Stimulated activated naive CD8-positive, alpha-beta T cell treated with anti-CD3 and anti-CD28 coated beads, Interleukin-15, Interleukin-2, amounts not matched to agents 100 U/mL and 50 U/mL, for 24 hours (primary cell): ENCODE measurements at places on chromosomes 16 and 17.
A peak's percentile ranks its signal among the peaks of the same experiment; 100 is the strongest.

DNA sequence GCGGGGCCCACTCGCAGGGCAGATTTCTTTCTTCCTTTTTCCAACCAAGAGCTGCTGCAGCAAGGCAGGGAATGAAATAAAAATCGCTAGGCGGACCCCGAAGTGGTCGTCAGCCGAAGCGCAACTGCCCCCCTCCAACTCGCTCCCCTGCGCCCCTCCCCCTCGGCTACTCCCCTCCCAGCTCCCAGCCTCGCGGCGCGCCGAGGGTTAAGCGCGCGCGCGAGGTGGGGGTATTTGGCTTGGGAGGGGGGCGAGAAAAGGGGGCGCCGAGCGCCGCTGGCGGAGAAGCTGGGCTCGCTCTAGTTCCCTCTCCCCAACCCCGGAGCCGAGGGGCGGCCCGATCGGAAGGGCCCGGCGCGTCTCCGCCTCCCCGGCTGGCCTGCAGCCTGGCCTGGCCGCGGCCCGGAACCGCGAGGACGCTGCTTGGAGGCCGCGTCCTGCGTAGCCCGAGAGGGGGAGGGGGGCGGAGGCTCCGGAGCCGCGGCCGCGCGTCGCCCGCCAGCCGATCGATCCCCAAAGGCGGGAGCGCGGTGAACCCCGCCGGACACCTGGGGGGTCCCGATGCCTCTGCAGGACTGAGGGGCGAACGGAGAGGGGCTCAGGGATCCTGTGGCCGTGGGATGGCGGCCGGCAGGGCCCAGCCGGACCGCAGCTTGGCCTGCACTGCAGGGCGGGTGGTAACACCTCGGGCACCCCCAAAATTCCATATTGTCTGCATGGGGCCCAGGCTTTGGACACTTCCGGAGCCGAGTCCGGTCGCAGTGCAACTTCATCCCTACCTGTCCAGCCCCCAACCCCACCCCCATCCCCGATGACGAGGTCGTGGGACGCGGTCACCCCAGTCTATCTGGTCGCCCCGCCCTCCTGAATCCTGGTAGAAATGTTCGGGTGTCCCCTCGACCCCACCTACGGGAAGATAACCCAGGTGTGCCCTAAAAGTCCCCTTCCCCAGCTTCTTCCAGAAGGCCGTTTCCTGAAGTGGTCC, 4.9 kb upstream of the CBX4 start:
- DNase-seq = peak; percentile 18

DNA sequence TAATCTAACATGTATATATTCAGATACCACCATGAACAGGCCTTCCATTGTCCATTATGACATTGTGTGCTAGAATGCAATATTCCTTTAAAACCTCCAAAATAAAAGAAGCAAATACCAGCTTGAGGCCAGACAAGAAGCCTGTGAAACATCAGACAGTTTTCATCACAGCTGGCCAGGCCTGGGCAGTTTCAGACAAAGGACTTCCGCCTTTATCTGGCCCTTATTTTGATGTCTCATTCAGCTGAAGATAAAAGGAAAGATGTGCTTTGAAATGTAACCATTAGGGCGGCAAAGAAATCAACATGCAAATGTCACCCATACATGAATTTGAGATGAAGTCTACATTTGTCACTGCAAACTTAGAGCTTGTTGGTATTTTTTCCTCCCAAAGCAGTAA, 737.5 kb downstream of the KCNJ2 start:
- DNase-seq = no peak

DNA sequence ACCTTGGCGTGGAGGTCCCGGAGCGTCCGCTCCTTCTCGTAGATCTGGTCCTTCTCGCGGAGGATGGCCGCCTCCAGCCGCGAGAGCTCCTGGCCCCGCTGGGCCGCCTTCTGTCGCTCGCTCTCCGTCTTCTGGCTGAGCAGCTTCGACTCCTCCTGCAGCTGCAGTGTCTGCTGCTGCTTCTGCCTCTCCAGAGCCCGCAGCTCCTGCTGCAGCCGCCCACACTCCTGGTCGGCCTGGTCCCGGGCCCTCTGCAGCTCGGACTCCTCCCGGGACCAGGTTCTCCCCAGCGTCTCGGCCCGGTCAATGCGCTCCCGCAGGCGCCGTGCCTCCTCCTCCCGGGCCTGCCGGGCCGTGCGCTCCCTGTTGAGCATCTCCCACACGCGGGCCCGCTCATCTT, 7.6 kb downstream of the CDK3 start:
- DNase-seq = no peak

DNA sequence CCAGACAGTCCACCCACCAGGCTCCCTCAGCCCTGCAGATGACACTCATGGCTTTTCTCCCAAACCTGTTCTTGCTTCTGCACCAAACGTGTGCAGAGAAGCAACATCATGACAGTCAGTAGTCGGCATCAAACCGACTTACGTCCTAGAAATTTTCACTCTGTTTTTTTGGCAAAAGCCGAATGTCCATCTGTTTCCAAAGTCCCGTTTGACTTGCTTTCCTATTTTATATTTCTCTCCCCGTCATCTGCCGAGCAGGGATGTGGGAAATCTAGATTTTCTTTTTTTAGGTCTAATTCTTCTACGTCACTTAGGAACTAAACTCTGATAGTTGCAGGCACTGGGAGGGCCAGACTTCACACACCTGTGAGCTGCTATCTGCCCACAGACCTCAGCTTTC, 104.9 kb downstream of the RMI2 start:
- no peak for DNase-seq

GRCh38 chr16:25256695-25257469, 763 bp downstream of the ZKSCAN2 start:
- DNase-seq = peak; percentile 36

DNA sequence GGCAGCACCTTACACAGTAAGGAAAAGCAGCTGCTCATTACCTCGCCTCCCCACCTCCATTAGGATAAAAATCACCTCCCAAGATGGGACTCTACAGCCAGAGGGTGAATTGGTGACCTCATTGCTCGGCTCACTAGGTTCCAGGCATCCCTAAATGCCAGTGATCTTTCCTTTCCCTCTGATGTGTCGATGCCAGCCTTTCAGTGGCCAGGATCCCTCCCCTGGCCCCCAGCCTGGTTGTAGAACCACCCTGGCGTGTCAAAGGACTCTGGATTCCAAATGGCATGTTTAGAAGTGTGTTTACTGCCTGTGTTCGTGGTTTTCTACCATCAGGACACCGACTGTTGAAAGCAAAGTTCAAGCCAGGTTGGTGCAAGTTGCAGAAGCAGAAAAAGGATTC, 72.1 kb upstream of the LYRM9 start:
- no peak for DNase-seq

DNA sequence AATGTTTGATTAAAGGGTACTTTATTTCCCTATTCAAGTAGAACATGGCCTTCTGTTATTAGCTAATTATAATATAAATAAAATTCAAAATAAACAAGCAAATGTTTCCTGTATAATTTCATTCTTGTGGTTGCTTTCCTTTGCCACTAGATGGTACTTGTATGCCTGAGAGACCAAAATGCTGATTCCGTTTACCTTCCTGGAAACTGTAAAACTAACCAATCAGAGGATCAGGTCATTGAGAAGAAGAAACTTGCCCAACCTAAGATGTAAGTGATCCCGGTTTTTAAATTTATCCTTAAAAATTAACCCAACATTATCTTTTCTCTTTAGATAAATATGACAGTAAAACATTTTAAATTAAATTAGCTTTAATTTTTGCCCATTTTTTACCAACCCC, 8.1 kb upstream of the ABCA5 start:
- no peak for DNase-seq

DNA sequence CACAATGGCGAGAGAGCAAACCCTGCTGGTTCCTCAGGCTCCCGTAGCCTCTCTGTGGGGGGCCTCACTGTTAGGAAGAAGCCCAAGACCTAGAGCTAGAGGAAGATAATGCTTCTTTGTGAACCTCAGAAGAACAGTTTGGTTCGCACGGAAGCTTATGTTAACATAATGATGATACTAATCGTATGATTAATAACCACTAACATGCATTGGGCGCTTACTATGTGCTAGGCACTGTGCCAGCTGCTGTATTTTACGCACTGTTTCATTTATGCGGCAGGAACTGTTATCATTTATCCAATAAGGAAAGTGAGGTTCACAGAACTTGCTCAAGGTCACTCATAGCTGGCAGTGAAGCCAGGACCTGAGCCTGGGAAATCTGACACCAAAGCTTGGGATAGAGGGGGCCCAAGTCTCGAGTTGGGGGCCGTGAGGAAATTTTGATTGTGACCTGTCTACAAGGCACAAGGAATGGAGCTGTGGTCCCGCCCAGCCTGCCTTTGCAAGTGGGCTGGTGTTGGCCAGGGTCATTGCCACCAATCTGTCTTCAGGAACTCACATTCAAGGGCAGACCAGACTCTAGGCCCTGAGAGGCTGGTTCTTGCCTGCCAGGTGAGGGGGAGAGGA, 6.8 kb downstream of the PRCD start:
- DNase-seq = no peak

GRCh38 chr17:28871056-28871579, 16.3 kb downstream of the ERAL1 start:
- DNase-seq = peak; percentile 38

- no peak for DNase-seq
These were observed 25.5 kb downstream of the CACNG4 start for GRCh38 chr17:66990047-66990446.

GRCh38 chr16:79725051-79725450, 124.5 kb upstream of the MAF start:
- DNase-seq = no peak

DNA sequence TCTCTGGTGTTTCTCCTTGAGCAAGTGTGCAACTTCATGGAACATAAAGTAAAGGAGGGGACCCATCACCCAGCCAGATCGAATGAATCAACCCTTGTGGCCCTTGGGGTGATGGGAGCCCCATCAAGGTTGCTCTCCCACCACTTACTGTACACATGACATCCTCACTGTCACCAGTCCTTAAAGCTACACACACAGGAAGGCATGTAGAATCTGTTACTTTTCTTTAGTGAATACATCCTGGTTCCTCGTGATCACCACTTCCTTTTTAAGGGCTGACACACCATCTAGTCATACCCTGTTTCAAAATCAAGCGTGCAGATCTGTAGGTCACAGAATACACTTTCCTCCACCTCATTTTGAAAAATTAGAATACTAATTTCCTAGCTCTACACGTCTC, 22.6 kb upstream of the MPHOSPH6 start:
- peak; percentile 33 for DNase-seq

DNA sequence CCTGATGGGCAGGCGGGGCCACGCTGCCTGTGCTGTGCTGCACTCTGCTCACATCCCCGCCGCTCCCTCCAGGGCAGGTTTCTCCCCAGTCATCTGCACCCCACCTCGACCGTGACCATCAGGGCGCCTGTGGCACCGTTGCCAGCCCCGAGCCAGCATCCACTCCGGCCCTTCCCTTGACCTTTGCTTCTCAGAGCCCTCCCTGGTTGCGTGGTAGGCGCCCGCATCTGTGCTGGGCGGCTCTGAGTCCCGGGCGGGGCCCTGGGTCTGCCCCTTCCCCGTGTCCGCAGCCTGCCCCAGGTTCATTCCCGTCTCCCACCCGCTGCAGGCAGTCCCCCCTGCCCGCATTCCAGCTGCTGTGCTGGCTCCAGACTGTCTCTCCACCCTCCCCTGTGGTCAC, 33.2 kb downstream of the ZNF750 start:
- DNase-seq = no peak

GRCh38 chr17:50627782-50628601, 6.7 kb upstream of the ABCC3 start:
- no peak for DNase-seq

DNA sequence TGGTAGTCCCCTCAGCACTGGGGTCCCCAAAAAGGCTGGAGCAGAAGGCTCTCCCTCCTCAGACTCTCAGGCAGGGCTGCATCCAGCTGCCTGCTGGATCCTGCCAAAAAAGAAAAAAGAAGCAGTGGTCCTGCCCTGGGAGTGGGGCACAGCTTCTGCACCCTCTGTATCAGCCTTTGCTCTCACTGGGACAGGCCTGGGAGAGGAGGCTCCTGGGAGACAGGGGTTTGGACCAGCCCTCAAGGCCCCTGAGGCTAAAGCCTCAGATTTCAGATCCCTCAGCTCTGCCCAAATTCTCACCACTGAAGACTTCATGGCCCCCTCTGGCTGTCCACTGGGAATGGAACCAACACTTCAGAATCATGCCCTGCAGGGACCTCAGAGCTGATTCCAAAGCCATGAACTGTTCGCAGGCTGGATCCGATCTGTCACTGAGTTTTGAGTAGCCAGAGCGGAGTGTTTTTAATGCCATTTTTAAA, 96.9 kb downstream of the C16orf78 start:
- no peak for DNase-seq
